Activated CD4-positive, alpha-beta T cell treated with anti-CD3 and anti-CD28 coated beads, Interleukin-10, Interleukin-2, amounts not matched to agents 100 ng/mL and 50 ng/mL, durations not matched to agents 16 hours and 8 hours (primary cell): ENCODE measurements at places on chromosomes 7 and 10.
A peak's percentile ranks its signal among the peaks of the same experiment; 100 is the strongest.

- no peak for DNase-seq
Measured at GRCh38 chr7:21869785-21870402, 75.8 kb downstream of the CDCA7L start.

- DNase-seq = no peak
Measured at GRCh38 chr7:30899630-30900029, 12.0 kb upstream of the AQP1 start.

DNA sequence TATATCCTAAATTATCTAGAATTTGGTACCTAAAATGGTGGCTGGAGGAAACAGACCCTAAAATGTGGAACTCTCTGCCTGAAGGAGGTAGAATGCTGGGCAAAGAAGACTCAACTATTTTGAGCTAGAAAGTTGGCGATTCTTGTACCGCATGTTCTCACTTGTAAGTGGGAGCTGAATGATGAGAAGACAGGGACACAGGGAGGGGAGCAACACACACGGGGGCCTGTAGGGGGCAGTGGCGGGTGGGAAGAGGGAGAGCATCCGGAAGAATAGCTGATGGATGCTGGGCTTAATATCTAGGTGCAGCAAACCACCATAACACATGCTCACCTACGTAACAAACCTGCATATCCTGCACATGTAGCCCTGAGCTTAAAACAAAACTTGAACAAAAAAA, 250.6 kb downstream of the CALN1 start:
- no peak for DNase-seq

DNA sequence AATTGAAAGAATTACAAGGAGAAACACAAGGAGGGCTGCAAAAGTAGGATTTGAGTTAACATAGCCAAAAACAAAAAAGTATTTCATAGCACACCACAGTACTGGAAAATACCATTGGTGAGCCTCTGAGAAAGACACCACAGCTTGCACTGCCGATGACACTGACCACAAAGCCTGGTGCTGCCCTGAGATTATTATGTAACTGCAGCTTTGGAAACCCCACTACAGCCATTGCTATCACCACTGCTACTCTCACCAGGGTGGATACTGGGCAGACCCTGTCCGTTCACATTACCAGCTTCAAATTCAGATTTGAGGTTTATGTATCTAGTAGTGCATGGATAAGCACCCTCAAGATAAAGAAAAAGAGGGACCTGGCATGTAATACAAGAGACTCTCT, 1246.7 kb upstream of the SORCS1 start:
- no peak for DNase-seq

DNA sequence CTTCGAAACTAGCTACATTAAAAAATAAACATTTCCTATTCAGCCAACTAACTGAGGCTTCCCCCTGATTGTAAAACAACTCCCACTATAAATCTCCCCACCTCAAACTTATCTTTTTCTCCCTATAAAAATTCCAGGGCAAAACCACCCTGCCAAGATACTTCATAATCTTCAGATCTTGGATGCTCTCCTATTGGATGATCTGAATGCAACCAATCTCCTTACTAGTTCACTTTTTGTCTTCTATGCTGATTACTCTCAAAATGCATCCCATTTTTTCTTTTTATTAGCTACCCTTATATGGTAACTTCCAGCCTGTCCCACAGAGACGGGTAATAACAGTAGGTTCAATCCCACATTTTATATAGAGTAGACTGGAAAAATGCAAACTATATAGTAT, 15.0 kb upstream of the PRSS58 start:
- no peak for DNase-seq

GRCh38 chr7:10085231-10085630, 888.4 kb upstream of the PHF14 start:
- no peak for DNase-seq

GRCh38 chr7:83427884-83428283, 221.1 kb downstream of the SEMA3E start:
- no peak for DNase-seq

DNA sequence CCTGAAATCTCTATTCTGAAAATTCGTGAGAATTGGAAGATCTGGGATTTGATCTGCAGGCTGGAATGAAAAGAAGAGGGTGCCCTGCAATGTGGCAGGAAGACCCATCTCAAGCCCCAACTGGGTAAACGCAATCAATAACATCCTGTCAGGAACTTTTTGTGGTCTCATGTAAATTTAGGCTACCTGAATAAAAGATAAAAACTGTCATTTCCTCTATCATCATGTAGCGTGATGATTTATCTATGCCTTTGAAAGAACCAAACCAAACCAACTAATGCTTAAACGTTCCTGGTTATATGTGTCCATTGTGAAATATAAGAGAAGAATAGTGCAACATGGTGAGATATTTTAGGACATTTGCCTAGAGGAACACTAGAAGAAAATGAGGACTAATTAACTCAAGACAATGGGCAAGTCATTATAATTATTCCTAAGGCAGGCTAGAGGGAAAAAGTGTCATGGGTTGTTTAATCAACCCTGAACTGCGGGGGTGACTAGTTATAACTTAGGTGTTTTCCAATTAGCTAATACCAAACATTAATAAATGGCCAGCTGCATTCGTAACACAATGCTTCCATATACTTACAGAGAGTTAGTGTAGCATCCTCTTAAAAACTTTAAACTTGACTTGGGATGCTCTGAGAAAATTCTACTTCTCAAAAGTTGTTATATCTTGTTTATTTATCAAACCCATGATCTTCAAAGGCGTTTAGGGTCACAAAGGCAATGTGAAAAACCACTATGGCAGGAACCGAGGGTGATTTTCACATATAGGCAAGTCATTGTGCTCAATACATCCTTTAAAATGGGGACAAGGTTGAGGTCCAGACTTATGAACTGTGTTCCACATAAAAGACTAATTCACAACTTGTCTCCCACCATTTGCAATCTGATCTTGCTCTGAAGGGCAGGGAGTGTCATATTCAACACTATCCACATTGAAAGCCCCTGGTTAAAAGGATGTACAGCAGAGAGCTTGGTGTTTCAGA, 48.6 kb upstream of the ADO start:
- DNase-seq = no peak

GRCh38 chr10:132942101-132943057, at the start of gene CFAP46:
Gene CFAP46 (minus strand): TSS chr10:132942570. CDS start chr10:132942484, 86 bp downstream.
- DNase-seq = peak; percentile 24

- DNase-seq = no peak
Measured at GRCh38 chr10:97910661-97911060, 61.0 kb downstream of the GOLGA7B start.

DNA sequence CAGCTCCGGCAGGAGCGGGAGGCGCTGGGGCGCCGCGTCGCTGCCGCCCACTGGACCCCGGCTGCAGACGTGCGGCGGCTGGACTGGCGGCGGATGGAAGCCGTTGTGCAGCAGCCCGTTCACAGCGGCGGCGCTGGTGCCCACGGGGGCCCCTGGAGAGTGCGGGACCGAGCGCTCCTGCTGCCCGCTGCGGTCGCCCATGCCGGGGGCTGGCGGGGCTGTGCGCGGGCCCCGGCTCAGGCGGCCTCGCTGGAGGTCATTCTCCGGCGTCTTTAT, 413 bp downstream of the PANK1 start:
- no peak for DNase-seq

DNA sequence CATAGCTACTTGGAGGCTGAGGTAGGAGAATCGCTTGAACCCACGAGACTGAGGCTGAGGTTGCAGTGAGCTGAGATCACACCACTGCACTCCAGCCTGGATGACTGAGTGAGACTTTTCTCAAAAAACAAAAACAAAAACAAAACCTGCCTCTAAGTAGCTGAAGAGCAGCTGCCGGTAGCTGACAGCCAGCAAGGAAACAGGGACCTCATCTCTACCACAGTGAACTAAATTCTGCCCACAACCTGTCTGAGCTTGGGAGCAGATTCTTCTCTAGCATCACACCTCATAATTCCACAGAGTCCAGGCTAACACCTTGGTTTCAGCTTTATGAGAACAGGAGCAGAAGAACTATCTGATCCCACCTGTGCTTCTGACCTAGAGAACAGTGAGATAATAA, 246.2 kb downstream of the KCND2 start:
- DNase-seq = no peak

- DNase-seq = peak; percentile 44
Measured at GRCh38 chr7:33185786-33186185, 56.4 kb downstream of the BBS9 start.

GRCh38 chr10:3206511-3207157, 34.1 kb upstream of the PITRM1 start:
- DNase-seq = no peak

DNA sequence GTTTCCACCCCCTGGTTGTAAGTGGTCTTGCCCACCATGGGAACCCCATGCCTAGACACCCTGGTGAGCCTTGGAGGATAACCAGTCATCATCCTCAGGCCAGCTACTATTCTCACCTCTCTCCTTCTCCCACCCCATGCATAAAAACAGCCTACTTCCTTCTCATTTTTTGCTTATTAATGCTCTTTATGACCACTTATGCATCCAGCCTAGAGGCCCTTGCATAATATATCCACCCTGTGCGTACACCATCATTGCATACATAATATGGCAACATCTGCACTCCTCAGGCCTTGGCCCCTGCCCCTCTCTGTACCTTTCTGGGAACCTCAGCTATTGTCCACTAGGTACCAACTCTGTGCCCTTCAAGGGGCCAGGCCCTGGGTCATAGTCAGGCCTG, 91.0 kb downstream of the CDH23 start:
- DNase-seq = no peak

- peak; percentile 77 for DNase-seq
Measured at GRCh38 chr10:62047960-62048383, 146.5 kb downstream of the ARID5B start.

- no peak for DNase-seq
Measured at GRCh38 chr10:8085251-8085650, 30.8 kb downstream of the GATA3 start.
